ENCODE measurements at places on chromosomes 5 and 9.

GRCh38 chr5:8383616-8384015 is 514.7 kb downstream of the MTRR start:
- no peak for DNase-seq

GRCh38 chr5:67453111-67453905 is 256.7 kb upstream of the CD180 start:
- no peak for DNase-seq

GRCh38 chr9:107422189-107423185 is 67.1 kb downstream of the KLF4 start:
- DNase-seq, result peak; percentile 2

DNA sequence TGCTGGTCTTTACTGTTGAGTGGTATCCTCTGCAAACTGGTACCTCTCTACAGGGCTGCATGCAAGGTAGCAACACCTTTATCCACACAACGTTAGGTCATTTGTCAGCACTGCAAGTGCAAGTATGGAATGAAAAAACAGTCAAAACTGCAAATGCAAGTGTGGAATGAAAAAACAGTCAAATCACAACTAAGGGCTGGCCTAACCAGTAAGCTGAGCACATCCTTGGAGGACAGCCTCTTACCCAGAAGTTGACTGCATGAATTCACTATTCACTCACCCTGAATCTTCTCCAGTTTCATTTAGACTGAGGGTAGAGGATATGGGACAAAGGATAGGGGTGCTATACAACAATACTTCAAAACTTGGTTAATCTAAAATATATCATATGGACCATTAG is 158.4 kb downstream of the PPP2R2B start:
- DNase-seq, result no peak

DNA sequence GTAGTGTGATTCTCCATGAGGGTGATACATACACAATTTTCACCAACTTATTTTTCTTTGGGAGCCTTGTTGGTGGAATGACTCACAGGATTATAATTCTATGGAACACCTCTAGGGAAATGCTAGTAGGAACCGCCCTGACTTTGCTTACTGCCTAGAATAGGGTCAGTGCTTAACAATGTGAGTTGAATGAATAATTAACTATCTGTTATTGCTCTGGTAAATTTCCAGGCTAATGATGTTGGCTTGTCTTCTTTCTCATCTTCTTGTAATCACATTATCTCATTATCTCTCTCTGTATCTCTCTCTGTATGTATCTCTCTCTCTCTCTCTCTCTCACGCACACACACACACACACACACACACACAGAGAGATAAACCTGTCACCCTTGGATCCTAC is 291.1 kb downstream of the TRIM32 start:
- no peak for DNase-seq

GRCh38 chr5:159286420-159287035 is 23.4 kb downstream of the UBLCP1 start:
- peak; percentile 37 for DNase-seq

- DNase-seq, result no peak
These were observed 34.3 kb downstream of the S1PR3 start for GRCh38 chr9:89025553-89025952.

DNA sequence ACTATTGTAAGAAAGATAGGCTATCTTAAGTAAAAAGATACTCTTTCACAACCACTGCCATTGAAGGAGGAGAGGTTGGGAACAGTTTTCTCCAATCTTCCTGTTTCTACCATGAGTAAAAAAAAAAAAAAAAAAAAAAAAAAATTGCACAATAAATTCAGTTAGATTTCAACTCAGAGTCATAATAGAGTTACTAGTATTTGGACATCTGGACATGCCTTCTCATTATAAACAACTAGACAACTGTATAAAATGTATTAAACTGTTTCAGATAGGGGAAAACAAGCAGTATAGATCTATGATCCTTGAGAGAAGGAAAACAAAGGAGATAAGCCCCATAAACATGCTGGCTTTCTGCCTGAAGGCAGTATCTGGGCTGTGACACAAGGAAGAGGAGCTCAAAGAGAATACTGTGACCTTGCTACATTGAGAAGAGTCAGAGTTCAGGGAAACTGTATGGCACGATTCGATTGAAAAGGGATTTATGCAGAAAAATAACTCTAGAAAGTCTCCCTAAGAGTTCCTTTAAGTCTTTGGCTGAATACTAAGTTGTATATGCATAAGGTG is 249.2 kb upstream of the POU5F2 start:
- DNase-seq, result no peak

DNA sequence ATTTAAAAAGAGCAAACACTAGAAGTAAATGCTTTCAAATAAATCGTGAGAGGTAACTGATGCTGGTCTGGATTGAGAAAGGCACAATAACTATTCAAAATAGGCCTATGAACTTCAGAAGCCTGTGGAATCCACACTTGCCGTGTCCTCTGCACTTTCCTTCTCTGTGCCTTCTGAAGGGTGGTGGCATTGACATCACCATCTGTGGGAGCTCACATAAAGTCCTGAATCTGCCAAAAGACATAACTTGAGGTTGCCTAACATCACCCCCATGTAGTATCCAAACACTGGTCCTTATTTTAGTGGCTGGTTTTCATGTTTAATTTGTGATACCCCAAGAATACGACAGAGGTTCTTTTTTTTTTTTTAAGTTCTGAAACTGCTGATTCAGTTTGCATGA is 59.8 kb downstream of the IRF1 start:
- no peak for DNase-seq

DNA sequence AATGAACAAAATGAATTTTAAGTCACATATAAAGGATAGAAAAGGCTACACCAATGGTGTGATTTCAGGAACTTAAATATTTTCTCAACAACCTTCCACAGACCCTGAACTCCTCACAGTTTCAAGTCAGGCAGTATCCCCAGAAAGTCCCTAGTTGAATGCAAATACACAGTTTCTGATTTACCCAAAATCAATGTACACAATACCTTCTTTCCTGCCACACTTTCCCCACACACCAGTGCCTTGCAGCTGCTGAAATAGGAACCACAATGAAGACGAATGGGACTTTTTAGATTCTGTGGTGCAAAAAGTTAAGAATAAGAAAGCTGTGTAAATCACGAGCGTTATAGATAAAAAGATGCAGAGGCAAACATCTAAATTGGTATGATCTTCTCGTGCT is 552.4 kb upstream of the MEF2C start:
- DNase-seq, result peak; percentile 8

GRCh38 chr9:112355427-112355897 is 22.0 kb upstream of the PTBP3 start:
- DNase-seq, result no peak

GRCh38 chr5:11792621-11793020 is 111.6 kb downstream of the CTNND2 start:
- DNase-seq, result no peak

Measured in CD4-positive, alpha-beta T cell treated with Interleukin-1 beta for 1 hour (primary cell).